MV-4-11 (cell line): ENCODE measurements at places on chromosomes 16 and 17.

GRCh38 chr16:71746442-71747046, 22.0 kb upstream of the PHLPP2 start:
- peak; percentile 20 for DNase-seq

DNA sequence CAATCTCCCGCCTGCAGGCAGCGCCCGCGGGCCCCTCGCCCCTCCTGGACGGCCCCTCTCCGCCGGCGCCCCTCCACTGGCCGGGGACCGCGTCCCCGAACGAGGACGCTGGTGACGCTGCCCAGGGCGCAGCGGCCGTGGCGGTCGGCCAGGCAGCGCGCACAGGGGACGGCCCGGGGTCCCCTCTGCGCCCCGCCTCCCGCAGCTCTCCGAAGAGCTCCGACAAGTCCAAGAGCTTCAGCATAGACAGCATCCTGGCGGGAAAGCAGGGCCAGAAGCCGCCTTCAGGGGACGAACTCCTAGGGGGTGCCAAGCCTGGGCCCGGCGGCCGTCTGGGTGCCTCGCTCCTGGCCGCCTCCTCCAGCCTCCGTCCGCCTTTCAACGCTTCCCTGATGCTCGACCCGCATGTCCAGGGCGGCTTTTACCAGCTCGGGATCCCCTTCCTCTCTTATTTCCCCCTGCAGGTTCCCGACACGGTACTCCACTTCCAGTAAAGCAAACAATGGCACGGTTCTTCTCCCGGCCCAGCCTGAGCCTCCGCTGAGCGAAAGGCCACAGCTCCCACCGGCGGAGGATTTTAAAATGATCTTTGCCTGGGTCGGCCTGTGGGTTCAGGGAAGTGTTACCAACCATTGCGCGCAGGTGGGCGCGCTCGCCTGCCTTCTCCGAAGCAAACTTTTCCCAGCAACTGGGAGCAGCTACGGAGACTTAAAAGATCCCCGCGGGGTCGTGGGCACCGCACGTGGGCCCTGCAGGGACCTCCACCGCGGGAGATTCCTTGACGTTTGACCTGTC, 1.1 kb downstream of the FOXL1 start:
- no peak for DNase-seq

DNA sequence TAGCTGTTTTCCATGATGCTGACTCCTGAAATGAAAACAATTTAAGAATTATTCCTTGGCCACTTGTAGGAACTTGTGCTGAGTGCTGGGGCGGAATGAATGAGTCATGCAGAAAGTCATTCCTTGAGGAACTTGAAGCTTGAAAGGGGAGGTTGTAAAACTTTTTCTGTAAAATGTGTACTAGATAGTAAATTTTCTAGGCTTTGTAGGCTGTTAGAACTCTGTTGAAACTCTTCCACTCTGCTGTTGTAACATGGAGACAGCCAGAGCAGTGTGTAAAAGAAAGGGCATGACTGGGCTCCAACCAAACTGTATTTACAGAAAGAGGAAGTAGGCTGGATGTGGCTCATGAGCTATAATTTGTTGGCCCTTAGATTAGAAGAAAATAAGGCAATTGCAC, 46.1 kb downstream of the ABCA8 start:
- peak; percentile 99 for DNase-seq

- DNase-seq, result no peak
Observed at GRCh38 chr17:29734640-29735039, 111.9 kb upstream of the CORO6 start.

GRCh38 chr17:46194393-46195216, 1.4 kb upstream of the KANSL1 start:
- DNase-seq, result peak; percentile 86

- DNase-seq, result no peak
Observed at GRCh38 chr17:75876938-75877751, 1.2 kb downstream of the TRIM47 start.

GRCh38 chr16:46607529-46607928, 13.7 kb downstream of the SHCBP1 start:
- DNase-seq, result peak; percentile 20

DNA sequence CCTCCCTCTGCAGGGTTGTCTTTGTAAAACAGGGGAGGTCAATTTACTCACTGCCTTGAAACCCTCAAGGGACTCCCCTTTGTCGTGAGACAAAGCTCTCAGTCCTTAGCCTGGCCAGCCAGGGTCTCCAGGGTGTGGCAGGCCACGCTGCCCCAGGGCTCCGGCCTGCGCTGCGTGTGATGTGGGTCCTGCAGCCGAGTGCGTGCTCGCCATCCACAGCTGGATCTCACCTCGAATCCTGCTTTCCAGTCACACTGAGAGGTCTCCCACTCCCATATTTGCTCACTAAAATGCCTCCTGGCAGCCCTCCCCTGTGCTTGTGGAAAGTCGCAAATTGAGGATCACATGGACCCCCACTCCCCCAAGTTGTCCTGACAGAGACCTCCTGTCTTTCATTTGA, 10.0 kb upstream of the CLEC18C start:
- DNase-seq, result no peak

DNA sequence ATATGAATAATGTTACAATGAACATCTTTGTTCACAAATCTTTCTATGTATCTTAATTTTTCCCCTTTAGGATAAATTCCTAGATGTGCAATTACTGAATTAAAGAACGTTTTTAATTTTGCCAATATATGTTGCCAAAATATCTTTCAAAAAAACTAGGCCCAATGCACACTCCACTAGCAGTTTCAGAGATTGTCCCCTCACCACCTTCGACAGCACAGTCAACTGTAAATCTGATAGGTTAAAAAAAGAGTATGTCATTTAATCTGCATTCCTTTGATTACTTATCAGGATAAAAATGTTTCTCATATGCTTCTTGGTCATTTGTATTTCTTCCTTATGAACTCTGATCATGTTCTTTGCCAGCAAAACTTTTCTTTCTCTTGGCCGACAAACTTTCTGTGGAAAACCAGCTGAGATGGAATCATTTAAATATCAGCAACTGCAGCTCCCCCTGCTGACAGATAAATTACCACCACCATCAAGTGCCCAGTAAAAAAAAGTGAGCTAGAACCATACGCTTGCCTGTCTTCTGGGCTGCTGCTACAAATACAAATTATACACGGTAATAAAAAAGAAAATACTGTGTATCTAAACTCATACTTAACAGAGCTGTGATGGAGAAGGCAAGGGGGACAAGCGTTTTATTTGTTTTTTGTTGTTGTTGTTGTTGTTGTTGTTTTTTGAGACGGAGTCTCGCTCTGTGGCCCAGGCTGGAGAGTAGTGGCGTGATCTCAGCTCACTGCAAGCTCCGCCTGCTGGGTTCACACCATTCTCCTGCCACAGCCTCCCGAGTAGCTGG, 19.6 kb upstream of the KANSL1 start:
- peak; percentile 68 for DNase-seq

GRCh38 chr16:77289331-77289809, 90.2 kb downstream of the SYCE1L start:
- no peak for DNase-seq

DNA sequence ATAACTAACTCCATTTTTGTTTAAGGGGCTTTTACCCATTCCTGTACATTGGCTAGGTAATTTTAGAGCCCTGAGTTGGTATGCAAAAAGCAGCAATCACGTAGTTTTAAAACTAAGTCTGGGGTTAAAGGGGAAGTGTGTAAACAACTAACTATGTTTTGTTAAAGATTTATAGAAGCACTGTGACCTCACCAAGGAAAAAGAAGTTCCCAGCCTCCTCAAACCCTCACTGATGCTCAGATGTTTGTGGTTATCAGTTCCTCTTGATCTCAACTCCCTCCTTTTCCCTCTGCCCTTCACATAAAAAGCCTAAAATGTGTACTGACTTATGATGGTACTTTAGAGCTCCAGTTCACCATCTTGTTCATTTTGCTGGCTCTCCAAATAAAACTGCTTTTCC, 119.9 kb upstream of the IRX6 start:
- peak; percentile 89 for DNase-seq

- no peak for DNase-seq
Observed at GRCh38 chr16:24755201-24755874, 25.9 kb downstream of the TNRC6A start.

DNA sequence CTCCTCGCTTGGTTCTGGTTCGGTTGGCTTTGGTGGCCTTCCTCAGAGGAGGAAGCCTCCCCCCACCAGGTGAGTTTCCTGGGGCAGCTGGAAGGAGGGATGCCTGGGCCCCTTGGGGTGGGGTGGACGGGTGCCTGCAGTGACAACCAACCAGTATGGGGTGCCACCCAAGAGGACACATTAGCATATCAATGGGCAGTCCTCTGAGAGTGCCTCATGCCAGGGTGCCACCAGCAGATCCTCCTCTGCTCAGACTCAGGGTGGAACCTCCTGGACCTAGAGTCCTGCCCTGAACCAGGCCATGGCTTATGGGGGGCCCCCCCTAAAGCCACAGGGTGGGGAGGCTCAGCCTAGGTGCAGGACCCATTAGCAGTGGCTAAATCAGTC, 2.7 kb downstream of the PPP1R1B start:
- DNase-seq, result no peak

- DNase-seq, result no peak
Observed at GRCh38 chr16:16805809-16806208, 426.9 kb downstream of the NPIPA7 start.

DNA sequence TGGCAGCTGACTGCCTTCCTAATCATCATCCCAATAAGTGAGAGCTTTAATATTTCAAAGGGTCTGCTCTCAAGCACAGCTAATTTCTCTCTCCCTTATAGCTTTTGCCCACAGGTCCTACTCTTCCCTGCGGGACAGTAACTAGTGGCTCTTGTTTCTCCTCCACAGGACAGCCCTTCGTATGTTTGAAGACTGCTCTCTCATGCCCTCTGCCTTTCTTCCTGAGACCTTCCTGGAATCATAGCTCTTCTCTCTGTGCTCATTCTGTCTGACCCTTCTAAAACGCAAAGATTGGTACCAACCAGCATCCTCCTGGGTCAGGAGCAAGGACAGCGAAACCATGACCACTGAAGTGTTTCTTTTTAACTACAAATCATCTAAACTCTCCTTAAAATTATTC, 168.9 kb downstream of the GRIN2A start:
- DNase-seq, result no peak

GRCh38 chr16:52690468-52690867, 143.5 kb upstream of the TOX3 start:
- no peak for DNase-seq

GRCh38 chr16:4293822-4294457, 21.1 kb upstream of the TFAP4 start:
- DNase-seq, result no peak

DNA sequence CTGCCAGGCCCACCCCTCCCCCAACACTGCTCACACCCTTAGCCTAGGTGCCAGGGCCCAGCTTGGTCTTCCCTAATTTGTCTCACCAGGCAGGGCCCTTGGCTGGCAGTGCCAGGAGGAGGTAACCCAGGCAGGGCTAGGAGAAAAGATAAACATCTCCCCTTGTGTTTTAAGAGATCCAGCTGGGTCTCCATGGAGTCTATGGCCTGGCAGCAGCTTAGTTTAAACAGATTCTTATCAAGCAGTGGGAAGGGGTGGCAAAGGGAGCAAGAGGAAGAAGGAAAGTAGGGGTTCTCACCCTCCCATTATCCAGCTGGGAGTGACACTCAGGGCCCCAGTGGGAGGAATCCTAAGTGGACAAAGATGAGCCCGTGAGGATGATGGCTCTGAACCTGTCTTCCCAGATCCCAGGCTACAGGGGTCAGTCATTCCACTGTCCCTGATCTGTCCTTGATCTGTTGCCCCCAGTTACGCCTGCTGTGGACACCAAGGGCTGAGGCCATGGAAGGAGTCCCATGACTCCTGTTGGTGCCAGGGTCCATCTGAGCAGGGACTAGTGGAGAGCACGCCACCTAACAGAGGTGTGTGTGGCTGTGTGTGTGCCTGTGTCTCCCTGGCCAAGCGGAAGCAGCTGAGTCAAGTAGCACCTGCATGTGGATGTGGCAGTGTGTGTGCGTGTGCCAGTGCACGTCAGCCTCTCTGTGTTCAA, 47.4 kb upstream of the MEIOC start:
- DNase-seq, result no peak

DNA sequence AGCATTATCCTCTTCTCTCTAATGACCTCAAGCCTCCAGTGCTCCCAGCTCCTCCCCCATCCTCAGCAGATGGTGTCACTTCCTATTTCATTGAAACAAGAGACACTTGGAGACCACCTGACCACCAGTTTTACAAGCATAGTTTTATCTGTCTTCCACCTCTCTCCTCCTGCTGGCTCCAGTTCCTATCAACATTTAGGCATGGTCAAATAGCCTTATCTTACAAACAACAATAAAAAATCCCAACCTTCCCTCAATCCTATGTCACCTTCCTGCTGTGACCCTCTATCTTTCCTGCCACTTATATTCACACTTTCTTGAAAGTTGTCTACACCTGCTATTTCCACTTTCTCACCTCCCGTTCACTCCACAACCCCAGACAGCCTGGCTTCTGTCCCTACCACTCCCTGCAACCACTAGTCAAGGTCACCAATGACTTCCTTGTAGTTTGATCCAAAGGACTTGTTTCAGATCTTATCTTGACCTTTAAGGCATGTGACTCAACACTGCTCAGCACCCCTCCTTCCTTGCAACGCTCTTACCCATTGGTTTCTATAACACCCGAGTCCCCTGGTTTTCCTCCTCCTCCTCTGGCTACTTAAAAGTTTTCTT, 4.3 kb upstream of the NTN1 start:
- peak; percentile 60 for DNase-seq

DNA sequence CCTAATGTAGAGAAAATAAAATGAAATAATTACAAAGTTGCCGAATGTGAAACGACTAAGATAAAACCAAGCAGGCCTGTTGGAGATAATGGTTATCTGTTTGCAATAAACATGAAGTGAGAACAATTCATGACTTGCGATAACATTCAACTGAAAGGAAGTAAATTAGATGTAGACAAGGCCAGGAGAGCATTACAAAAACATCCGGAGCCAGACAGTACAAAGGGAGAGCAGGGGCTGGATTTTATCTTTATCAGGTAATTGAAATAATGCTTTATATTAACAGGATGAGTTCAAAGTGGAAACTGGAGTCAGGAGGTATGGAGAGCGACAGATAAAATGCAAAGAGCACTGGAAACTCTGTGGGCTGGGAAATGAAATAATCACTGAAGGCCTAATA, 265.6 kb upstream of the GOT2 start:
- DNase-seq, result no peak

DNA sequence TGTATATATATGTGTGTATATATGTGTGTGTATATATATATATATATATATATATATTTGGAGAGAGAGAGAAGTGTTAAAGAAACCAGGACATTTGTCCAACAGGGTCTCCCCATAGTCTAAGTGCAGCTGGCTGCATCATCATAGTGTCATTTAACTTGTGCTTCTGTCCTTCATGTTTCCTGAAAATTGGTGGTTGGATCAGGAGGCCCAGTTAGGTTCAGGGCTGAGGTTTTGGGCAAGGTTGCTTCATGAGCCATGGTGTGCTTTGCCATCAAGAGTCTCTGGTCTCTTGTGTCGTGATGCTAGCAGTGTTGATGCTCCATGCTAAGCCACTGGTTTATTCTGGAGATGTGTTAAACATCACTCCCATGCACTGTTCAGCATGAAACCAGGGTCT, 85.3 kb downstream of the C16orf95 start:
- no peak for DNase-seq

GRCh38 chr16:79137426-79137939, 463.1 kb downstream of the MAF start:
- no peak for DNase-seq

- DNase-seq, result peak; percentile 91
Observed at GRCh38 chr17:55750750-55751657, at the start of gene PCTP. PCTP (plus strand) TSS chr17:55751051; CDS start chr17:55751104, 53 bp downstream.

GRCh38 chr16:62652441-62653120, 616.3 kb upstream of the CDH8 start:
- no peak for DNase-seq

- no peak for DNase-seq
Observed at GRCh38 chr16:22388101-22388644, 13.8 kb upstream of the CDR2 start.

GRCh38 chr16:63244631-63245030, 1208.4 kb upstream of the CDH8 start:
- DNase-seq, result no peak
